Stimulated activated CD4-positive, alpha-beta T cell treated with anti-CD3 and anti-CD28 coated beads, Interleukin-15, amount 100 ng/mL, for 1 hour (primary cell): ENCODE measurements at places on chromosomes 2 and 18.
A peak's percentile ranks its signal among the peaks of the same experiment; 100 is the strongest.

DNA sequence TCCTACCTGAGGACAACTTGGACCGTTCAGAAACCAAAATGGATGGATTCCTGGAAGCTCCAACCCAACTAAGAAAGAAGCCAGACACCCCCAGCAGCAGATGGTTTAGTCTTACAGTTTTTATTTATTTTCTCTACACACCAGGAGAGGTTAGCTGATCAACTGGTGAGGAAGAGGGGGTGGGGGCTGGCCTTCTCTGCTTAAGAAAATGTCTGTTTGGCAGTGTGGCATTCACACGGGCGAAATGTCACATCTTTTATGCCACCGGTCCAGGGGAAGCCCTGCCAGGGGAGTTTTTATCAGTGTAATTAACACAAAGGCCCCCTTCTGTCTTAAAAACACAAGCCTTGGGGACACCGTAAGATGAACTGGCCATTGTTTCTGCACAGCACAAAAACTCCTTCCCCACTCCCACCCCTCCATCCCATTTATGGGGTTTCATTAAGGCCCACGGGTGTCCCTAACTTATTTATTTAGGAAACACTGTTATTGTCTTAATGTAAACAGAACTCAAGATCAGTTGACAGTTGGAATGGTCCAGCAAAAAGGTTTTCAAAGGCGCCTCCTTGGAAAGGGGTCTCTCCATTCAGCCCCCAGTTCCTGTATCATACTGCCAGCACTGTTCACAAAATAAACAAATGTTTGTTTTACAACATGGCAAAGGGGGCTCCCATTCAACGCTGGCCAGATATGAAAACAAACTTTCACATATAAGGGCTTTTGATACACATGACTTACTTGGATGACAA, 217.0 kb downstream of the C1D start:
- DNase-seq, result no peak

DNA sequence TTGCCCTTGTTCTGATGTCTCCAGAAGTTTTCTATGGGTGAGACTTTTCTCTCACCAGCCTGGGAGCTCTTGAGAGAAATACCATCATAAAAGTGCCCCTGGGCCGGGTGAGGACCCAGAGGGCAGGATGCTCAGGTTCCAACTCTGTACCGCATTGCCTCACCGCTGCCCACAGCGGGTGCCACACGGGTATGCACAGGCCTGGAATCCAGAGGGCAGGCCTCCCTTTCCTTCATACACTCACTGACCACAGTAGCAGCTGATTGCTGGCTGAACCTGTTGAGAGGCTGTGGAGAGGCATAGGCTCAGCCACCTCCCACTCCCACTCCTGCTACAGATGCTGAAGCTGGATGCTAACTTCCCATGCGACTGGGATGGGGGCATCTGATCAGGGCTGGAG, 293.8 kb downstream of the CYP26B1 start:
- no peak for DNase-seq

- no peak for DNase-seq
Measured at GRCh38 chr2:189013671-189014448, 39.7 kb downstream of the COL3A1 start.

- DNase-seq, result no peak
Measured at GRCh38 chr2:44200759-44201158, 32.1 kb downstream of the PPM1B start.

DNA sequence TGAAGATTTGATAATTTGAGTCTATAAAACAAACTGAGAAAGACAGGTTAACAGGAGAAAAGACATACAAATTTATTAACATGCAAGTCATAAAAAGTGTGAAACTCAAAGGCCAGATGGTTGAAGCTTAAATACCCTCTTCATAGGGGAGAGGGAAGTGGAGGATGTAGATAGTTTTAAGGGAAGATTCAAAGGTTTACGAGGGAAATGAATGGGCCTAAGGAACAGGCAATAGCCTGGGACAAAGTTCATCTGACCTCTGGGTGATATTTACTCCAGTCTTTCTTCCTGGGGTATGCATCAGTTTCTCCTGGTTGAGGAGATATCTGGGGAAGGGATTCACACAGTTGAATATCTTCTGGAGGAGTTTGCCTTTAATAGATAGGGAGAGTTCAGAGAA, 215.0 kb upstream of the SP5 start:
- DNase-seq, result no peak

- peak; percentile 32 for DNase-seq
Measured at GRCh38 chr2:204967199-204967960, 422.1 kb downstream of the PARD3B start.

DNA sequence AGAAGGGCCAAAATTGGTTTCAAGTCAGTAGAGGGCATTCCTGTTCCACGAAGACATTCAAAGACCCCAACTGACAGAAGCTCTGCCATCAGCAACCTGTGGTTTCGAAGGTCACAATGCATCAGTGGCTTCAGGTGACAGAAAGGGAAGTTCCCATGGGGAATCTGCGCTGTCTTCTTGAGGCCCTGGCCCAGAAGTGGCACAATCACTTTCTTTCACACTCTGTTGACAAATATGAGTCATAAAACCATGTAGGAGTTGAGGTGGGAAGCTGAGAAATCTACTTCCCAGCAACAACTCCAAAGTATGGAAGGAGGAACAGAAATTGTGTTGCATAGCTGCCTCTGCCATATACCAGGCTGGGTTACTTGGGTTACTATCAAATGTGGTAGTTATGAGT, 621.1 kb upstream of the FANCL start:
- no peak for DNase-seq

- no peak for DNase-seq
Measured at GRCh38 chr2:108586631-108587030, 52.4 kb downstream of the LIMS1 start.

DNA sequence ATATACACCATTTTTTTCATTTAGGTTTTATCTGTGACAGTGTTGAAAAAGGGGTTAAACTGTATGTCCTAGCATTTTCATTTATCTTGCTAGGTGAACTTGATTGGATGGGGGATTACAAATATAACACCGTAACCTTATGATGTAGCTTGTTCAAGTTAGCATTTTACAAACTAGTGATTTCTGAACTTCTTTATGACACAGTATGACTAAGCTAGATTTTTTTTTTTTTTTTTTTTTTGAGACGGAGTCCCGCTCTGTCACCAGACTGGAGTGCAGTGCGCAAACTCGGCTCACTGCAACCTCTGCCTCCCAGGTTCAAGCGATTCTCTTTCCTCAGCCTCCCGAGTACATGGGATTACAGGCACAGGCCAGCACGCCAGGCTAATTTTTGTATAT, 47.1 kb downstream of the KCMF1 start:
- DNase-seq, result no peak

DNA sequence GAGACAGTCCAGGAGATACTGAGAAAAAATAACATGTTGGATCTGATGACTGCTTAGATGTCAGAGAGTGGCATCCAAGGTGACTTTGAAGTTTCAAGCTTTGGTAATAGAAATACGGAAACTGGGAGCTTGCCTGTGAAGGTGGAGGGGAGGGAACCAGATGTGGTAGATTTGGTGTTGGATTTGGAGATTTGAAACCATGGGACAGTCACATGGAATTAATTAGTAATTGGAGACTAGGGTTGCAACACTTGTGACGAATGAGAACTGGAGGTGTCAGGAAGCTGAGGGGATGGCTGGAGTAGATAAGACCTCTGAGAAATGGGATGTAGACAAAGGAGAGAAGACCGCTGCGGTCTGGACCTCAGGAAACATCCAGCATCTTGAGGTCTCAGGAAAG, 46.7 kb downstream of the RPL37A start:
- no peak for DNase-seq

GRCh38 chr18:37742436-37742835, 176.8 kb upstream of the CELF4 start:
- no peak for DNase-seq

GRCh38 chr18:68916734-68917133, 118.9 kb downstream of the CCDC102B start:
- DNase-seq, result no peak

GRCh38 chr2:162342321-162342720, 1.6 kb upstream of the GCA start:
- DNase-seq, result no peak

- DNase-seq, result no peak
Measured at GRCh38 chr2:76469066-76469465, 758.4 kb upstream of the GCFC2 start.

- no peak for DNase-seq
Measured at GRCh38 chr2:46125798-46126197, 171.4 kb upstream of the EPAS1 start.

DNA sequence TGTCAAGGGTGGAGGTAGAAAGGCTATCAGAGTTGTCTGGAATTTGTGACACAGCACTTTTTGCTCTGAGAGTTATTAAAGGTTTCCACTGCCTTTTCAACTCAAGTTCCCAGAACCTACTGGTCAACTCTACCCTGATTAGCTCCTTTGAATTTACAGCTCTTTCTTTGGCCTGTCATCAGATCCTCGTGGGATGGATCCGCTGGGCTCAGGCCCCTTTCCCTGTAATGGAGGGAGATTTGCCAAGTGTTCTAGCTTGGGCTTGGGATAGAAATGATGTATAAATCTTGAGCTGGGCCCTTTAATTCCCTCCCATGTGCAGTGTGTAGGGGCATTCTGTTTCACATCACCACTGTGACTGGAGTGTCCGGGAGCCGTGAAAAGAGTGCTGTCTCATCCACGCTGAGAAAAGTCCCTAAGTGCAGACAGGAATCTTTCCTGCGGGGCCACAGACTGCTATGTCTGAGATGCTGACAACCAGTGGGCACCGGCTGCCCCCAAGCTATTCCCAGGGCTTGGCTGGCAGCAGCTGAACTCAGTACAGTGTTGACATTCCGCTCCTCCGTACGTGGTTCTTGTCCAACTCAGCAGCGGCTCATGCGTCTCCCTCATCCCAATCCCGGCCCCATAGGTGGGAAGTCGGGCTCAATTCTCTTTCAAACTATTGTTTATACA, 46.9 kb upstream of the ARHGAP28 start:
- DNase-seq, result no peak

- DNase-seq, result no peak
Measured at GRCh38 chr2:109607766-109608165, 6.0 kb downstream of the SEPTIN10 start.

DNA sequence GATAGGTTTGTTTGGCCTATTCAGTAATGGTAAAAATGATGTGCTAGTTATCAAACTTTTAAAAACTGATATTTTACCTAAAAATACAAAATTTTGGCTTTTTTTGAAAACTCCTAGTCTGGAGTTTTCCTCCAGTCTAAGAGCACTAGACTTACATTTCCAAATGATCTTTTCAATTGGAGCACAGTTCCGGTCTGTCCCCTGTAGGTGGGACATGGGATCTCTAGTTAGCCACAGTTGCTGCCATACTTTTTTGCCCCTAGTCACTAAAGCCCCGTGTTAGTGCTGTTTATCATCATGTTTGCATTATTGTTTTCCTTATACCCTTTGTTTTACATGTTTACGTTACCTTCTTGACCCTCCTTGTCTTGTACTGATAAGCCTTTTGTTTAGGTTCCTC, 52.4 kb downstream of the RELCH start:
- DNase-seq, result no peak

- no peak for DNase-seq
Measured at GRCh38 chr2:46193356-46193755, 103.9 kb upstream of the EPAS1 start.

DNA sequence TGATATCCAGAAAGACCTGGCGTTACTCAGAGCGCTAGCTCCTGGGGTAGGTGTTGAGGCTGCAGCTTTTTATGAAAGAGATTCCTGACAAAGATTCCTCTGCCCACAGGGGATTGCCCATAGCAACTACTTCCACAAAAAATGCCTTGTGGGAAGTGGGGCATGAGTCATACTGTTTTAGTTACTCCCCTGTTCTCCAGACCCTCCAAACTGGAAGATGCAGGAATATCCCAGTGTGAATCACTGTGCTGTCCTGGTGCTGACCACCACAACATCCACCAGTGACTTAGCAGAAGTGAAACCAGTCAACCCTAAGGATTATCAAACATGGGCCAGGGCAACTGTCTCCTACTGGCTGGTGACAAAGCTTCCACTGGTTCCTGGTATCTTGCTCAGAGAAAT, 61.8 kb downstream of the CDH2 start:
- DNase-seq, result no peak

DNA sequence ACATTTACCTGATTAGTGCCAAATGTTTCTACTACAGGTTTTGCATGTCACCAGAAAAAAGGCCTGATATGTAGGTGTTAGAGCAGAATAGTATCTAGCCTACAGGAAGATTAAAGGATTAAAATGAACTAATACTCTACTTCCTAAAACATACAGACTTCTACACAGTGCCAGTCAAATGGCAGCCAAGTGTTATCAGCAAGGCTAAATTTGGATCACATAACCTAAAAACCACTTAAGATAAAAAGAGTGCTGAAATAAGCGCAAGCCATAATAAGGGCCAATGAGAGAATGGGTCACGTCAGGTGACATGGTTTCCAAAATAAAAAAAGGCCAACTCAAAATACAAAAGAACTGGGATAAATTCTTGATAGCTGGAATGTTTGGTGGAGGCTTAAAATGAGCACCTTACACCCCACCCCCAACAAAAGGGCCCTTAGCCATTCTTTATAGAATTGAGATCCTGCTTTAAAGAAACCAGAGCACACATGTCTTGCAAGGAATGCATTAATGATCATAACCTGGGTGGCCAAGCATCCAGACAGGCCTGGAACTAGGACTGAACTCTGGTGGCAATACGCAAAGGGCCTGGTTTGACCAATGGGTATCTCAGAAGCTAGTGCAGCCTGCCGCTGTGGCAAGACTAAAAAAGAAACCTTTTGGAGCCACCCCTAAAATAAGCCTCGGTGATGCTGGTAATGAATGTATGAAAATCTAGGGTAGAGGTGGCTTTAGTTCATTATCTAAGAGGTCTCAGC, 32.4 kb downstream of the IRS1 start:
- no peak for DNase-seq

DNA sequence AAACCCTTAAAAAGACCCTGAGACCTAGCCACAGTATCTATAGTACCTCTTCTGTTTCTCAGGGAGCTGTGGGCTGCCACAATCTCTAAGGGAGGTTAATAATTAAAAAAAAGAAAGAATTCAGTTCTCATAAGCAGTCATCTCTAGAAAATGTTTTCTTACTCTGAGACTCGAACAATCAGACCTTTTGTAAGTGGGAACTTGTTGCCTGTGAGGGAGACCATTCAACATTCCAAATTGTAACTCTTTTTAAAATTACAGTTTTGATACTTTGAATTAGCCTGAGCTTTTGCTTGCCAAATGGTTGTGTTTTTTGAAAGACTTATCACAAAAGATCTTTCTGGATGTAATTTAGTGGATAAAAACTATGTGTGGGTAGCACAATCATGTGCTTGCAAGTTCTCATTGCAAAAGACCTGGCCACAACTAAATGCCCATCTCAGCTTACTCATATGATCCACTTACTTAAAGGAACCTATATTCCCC, 33.3 kb downstream of the IL1R2 start:
- DNase-seq, result no peak

- DNase-seq, result no peak
Measured at GRCh38 chr2:104406261-104406726, 447.6 kb upstream of the POU3F3 start.
